Ovary (tissue), 10 donors: ENCODE measurements at places on chromosomes 3 and 15. TPM values are rescaled to one million over a fixed set of nuclear protein-coding genes. Genes with fewer than 3 reads are reported as not detected.

Gene CHL1
- total RNA-seq, result 20.8 TPM

Gene SAMD7
- total RNA-seq, result not detected

Gene CERS3
- 0.20 TPM for total RNA-seq

Gene TAMM41
- total RNA-seq, result 24.0 TPM

Gene USP3
- total RNA-seq, result 75.8 TPM

Gene PLSCR4
- total RNA-seq, result 50.9 TPM

Gene CFAP20DC
- 0.24 TPM for total RNA-seq

Gene C2CD4A
- total RNA-seq, result not detected

Gene OSBPL10
- total RNA-seq, result 8.6 TPM

Gene AMOTL2
- total RNA-seq, result 29.5 TPM

Gene LYZL4
- total RNA-seq, result not detected

Gene TRIP4
- 17.6 TPM for total RNA-seq

Gene RETNLB
- total RNA-seq, result not detected

Gene SLC6A11
- not detected for total RNA-seq

Gene FGF7
- total RNA-seq, result 20.2 TPM

Gene DUOX1
- total RNA-seq, result 9.2 TPM

Gene FOXB1
- total RNA-seq, result not detected

Gene SGO1
- total RNA-seq, result 0.33 TPM

Gene BCHE
- 14.5 TPM for total RNA-seq

Gene ECE2
- not detected for total RNA-seq

Gene GOLGA8N
- total RNA-seq, result 15.2 TPM

Gene KIF23
- 0.96 TPM for total RNA-seq

Gene TRAK1
- 11.7 TPM for total RNA-seq

Gene DTX3L
- total RNA-seq, result 30.7 TPM

Gene TF
- total RNA-seq, result 2.0 TPM

Gene HTR3C
- not detected for total RNA-seq

Gene SRP14
- total RNA-seq, result 205 TPM

Gene LRTM1
- not detected for total RNA-seq

Gene FAM107A
- total RNA-seq, result 25.2 TPM

Gene ZNF660
- 5.7 TPM for total RNA-seq

Gene SUCNR1
- total RNA-seq, result not detected

Gene MCF2L2
- total RNA-seq, result 0.57 TPM

Gene STAG1
- 59.6 TPM for total RNA-seq

Gene CLEC3B
- 13.6 TPM for total RNA-seq

Gene OR5K2
- not detected for total RNA-seq

Gene NUDT16
- total RNA-seq, result 35.6 TPM
